ENCODE measurements at places on chromosomes 16 and 17.

- no peak for DNase-seq
Observed at GRCh38 chr17:82859431-82860403, 19.9 kb upstream of the ZNF750 start.

DNA sequence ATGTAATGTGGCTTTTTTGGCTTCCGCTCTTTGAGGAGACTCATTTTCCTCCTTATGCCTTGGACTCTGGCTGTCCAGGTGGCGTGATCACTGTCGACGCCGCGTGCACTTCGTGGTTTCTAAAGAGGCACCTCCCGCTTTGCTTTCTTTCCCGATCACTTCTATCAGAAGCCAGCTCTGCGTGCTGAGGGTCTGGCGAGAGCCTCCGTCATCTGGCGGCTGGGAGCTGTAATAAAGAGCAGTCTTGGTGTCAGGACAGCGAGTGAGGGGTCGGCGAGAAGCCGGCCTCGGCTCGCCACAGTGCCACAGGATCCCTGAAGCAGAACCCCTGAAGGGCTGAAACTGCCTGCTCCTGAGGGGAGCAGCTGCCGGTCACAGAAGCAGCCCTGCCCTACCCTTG, 7.4 kb downstream of the ZNF750 start:
- no peak for DNase-seq

DNA sequence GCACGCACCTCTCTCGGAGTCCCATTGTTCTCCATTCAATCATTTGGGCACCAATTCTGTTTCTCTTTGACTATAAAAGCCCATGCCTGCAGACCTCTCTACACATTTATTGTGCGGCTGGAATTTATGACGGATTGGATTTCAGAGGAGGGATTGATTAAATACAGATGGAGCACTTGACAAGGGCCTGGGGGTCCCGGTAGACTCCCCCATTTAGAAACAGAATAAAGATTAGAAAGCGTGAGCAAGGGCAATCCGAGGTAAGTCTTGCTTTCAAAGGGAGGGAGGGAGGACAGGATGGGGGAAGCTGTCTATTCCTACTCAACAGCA, 15.1 kb upstream of the PITPNM3 start:
- no peak for DNase-seq

DNA sequence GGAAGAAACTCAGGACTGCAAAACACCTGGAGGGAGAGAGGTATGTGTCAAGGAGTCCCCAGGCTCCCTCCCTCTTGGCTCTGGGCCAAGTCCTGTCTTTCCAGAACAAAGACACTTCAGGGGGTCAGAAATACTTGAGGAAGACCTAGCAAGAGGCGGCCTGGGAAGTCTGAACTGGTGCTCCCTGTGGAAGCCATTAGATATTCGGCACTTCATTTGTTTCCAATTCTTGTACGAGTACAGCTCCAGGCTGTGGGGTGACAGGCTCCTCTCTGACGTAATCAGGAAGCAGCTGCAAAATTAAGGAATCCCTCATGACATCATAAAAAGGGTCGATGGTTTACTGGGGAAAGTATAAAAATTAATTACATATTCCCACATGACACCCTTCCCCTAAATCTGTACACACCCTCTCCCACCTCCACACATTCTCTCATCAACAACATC, 108.7 kb downstream of the SMG6 start:
- no peak for DNase-seq

- DNase-seq = no peak
Observed at GRCh38 chr17:52758481-52758880, 600.0 kb upstream of the CA10 start.

DNA sequence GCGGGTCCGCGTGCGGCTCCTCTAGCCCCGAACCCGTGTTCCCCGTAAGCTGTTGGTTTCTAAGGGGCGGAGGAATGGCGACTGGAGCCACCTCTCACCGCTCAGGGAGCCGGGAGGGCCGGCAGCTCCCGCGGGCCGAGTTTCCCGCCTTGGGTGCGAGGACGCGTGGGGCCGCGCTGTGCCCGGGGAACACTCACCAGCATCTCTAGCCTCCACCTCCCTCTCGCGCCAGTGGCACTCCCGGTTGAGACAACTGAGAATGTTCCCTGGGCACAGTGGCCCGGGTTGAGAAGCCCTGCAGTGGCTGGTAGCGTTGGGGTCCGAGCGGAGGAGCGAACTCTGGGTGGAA, 560 bp downstream of the TELO2 start:
- DNase-seq = no peak

Measured in memory B cell (primary cell).